A549 treated with DMSO at 1 μM for 4 hours (cell line): ENCODE measurements at places on chromosomes 2 and 18. TPM values are rescaled to one million over a fixed set of nuclear protein-coding genes. Genes with fewer than 3 reads are reported as not detected.

The AQP12A gene
- not detected in 5 replicates for total RNA-seq

The INHA gene
- total RNA-seq, result 0.38 to 0.57 TPM (median 0.52 TPM) in 5 replicates

The MAB21L4 gene
- 0.05 to 0.15 TPM (median 0.08 TPM) in 4 of 5 replicates, not detected in the other for total RNA-seq

The CACNB4 gene
- total RNA-seq, result 0.10 to 0.20 TPM (median 0.11 TPM) in 5 replicates

The ACVR1C gene
- total RNA-seq, result 0.01 to 0.07 TPM in 2 of 5 replicates, not detected in the others

The RESP18 gene
- total RNA-seq, result not detected in 5 replicates

The CYP27C1 gene
- 4.0 to 5.7 TPM (median 5.3 TPM) in 5 replicates for total RNA-seq

The ALPG gene
- total RNA-seq, result 0.07 to 0.15 TPM (median 0.13 TPM) in 4 of 5 replicates, not detected in the other

The SNRNP27 gene
- total RNA-seq, result 47.3 to 70.6 TPM (median 57.9 TPM) in 5 replicates

The SATB2 gene
- total RNA-seq, result 3.3 to 3.9 TPM (median 3.6 TPM) in 5 replicates

The MBOAT2 gene
- 26.8 to 41.8 TPM (median 35.7 TPM) in 5 replicates for total RNA-seq

The SSB gene
- 134 to 157 TPM (median 146 TPM) in 5 replicates for total RNA-seq

The SNTG2 gene
- not detected in 5 replicates for total RNA-seq

The SFTPB gene
- total RNA-seq, result 0.07 to 0.28 TPM (median 0.16 TPM) in 4 of 5 replicates, not detected in the other

The CYP26B1 gene
- 12.2 to 15.5 TPM (median 14.9 TPM) in 5 replicates for total RNA-seq

The HMSD gene
- 0.23 to 1.9 TPM (median 0.35 TPM) in 4 of 5 replicates, not detected in the other for total RNA-seq

The SPP2 gene
- total RNA-seq, result not detected in 5 replicates
